HepG2 (cell line): ENCODE measurements at places on chromosomes 11 and 22.

DNA sequence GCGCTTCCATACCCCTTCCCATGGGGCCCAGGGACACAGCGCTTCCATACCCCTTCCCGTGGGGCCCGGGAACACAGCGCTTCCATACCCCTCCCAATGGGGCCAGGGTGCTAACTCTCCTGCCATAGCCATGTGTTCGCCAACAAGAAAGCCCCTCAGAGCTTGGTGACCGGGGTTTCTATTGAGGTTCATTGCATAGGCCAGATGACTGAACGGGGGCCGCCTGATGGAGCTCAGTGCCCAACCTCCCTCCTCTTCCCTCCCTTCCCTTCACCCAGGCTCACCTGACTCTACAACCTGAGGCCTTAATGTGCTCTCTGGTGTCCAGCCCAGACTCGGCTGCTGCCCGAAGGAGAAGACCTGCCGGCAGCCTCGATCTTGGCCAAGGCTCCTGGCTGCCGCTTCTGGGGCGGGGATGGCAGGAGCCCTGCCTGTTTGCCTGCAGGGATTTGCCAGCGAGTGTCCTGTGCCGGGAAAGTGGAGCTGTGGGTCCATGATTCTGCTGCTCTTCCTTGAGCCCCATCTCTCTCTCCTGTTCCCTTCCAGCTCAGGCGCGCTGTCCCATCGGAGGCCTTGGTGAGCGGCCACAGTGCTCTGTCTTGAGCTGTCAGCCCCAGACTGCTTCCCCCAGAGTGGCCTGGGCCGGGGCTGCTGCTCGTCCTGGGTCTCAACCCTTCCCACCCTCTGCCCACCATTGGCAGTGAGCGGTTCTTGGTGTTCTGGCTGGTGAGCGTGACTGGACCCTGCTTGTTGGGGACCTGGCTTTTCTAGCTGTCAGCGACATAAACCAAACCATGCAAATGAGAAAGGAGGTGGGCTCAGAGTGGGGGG lies 267.0 kb downstream of the TBC1D22A start:
- no peak for DNase-seq

DNA sequence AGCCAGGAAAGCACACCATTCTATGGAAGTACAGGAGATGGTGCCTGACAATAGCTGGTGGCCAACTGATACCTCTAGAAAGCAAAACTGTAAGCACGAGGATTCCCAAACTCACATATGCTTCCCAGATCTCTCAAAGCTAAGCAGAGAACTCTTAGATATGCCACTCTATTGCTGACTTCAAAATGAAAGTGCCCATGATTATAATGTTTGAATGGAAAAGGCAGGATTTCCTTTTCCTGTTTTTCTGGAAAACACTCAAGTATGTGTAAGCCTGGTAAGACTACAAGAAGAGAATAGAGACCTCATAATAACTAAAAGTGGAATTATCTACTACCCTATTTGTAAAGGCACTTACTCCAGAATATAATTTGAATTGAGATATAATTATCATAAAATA lies 2.6 kb upstream of the CARD18 start:
- DNase-seq = no peak

- no peak for DNase-seq
Measured at GRCh38 chr11:119161871-119162270, 6.7 kb upstream of the NLRX1 start.

- no peak for DNase-seq
Measured at GRCh38 chr11:14408612-14409011, 49.6 kb upstream of the RRAS2 start.

DNA sequence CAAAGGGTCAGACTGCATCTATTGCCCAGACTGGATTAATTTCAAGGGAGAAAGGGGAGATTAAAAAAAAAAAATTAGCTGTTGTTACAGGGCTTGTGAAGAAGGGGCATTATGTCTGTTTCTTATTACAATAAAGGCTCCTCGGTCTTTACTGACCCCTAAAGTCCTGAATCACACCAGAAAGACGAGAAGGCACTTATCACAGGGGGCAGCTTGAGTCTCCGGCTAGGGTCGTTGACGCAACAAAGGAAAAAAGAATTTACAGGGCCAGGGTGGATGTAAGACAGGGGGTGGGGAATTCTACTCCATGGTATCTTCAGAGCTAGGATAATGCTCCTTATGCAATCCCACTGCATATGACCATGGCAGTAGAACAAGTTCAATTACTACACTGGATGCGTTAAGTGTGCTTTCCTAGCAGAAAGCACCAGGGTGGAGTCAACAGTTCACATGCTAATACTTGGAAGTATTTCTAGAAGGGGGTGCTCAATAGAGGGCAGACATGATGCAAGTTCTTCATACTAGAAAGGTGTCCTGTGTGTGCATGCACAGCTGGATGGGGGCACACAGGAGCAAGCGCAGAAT lies 16.5 kb downstream of the DDX17 start:
- no peak for DNase-seq

GRCh38 chr11:134367781-134368180 lies 36.0 kb downstream of the GLB1L2 start:
- no peak for DNase-seq

GRCh38 chr22:41899992-41900651 lies 14.8 kb downstream of the SHISA8 start:
- no peak for DNase-seq

- DNase-seq = no peak
Measured at GRCh38 chr11:725624-726202, 19.7 kb downstream of the EPS8L2 start.

GRCh38 chr11:84497981-84498411 lies 1129.1 kb downstream of the DLG2 start:
- DNase-seq = no peak

DNA sequence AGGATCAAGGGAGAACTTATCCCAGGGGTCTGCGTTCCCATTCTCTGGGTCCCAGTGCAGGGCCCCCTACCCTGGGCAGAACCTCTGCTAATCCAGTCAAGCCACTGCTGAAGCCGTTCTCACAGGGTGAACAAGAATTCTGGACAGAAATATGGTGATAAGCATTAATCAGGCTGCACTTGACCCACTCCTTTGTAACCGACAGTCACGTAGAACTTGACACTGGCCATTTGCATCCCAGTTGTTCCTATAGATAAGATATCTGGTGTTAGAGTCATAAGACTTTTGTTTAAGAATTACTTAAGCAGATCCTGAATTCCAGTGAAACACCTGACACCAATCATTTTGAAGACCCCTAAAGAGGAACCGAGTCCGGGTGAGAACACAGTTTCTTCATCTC lies 107.5 kb upstream of the THY1 start:
- DNase-seq = no peak

DNA sequence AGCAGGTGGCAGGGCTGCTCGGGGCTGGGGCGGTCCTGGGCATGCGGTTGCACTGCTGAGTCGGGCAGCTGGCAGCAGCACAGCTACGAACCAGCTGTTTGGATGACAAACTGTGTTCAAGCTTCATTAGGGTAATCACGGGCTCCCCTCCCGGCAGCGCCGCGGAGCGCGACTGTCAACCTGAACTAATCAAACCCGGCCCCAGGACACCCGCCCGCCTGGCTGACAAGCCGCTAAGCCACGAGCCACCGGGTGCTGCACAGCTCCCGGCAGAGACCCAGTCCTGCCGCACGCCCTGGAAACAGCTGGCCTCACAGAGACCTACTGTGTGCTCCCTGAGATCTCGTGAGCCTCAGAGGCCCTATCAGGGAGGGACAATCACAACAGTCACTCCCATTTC lies 60.6 kb upstream of the TCF20 start:
- no peak for DNase-seq

DNA sequence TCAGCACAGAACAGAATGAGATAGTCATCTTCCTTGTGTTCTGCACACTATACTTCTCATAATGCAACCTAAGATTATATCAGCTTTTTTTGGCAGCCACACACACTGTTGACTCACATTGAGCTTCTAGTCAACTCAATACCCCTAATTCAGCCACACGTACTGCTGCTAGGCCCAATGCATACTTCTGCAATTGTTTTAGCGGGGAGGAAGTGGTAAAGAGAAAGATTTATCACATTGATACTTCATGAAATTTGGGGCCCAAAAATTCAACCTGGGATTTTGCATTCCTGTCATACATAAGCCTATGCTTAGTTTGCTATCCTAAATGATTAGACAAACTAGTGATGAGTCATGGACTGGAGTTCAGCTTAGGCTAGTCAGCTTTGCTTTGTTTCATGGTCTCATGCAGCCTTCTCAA lies 8.6 kb upstream of the UPB1 start:
- DNase-seq = peak; percentile 44

- DNase-seq = no peak
Measured at GRCh38 chr22:35054064-35054463, 11.9 kb upstream of the ISX start.

DNA sequence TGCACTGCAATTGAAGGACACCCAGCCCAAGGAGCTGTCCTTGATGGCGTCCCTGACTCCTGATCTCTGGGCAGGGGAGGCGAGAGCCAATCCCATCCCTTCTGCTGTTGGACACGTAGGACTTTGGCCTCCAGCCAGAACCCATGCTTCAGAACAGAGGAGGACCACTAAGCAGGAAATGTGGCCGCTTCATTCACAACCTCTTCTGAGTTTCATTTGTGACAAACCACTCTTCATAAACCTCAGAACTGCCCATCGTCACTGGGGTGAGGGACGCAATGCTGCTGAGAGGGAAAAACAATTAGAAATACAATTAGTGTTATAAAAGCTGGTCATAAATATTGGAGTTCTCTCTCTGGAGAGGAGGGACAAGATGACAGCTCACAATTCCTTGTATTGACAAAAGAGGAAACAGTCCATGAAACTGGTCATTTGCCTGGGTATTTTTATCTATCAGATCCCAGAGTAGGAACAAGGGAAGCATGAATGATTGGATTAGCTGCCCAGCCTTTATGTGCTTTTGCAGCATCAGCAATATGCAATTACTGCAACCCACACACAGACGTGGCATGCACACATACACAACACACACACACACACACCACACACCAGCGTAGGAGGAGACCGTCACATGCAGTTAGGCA lies 216.5 kb upstream of the CADM1 start:
- DNase-seq = no peak

GRCh38 chr11:44709966-44710365 lies 16.8 kb upstream of the TSPAN18 start:
- no peak for DNase-seq

GRCh38 chr22:44287121-44287693 lies 25.5 kb downstream of the SHISAL1 start:
- no peak for DNase-seq

DNA sequence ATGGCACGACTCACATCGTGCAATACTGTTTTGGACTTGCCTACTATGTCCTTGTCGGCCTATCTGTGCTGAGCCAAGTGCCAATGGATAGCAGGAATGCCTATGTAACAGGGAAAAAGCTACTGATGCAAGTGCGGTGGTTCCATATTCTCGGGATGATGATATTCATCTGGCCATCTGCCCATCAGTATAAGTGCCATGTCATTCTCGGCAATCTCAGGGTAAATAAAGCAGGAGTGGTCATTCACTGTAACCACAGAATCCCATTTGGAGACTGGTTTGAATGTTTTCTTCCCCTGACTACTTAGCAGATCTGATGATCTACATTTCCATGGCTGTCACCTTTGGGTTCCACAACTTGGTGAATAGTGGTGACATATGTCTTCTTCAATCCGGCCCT lies 20.1 kb downstream of the OOSP3 start:
- DNase-seq = no peak

DNA sequence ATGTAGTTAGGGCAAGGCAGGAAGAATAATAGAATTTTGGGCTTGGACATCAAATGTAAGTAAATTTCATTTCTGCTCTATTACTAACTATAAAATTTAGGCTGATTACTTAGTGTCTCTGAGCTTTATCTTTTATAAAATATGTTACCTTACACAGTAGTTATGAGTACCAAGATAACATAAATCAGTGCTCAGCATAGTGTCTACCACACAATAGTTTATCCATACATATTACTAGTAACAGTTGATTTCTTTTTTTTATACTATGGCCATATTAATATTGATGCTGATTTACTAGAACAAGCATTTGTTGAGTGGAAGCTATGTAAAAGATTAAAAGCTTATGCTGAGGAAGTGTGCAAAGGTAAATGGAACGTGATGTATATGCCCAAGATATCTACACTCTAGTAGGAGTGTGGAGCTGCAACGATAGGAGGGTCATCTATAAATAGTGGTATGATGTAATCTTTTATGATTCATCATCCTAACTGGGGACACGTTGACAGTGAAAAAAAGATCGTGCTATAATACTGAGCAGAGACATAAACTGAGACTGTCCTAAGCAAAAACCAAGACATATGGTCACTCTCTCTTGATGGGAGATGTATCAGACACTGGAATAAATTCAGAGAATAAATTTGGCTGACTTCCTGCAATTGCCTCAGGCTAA lies 8.7 kb upstream of the SLC5A12 start:
- no peak for DNase-seq

DNA sequence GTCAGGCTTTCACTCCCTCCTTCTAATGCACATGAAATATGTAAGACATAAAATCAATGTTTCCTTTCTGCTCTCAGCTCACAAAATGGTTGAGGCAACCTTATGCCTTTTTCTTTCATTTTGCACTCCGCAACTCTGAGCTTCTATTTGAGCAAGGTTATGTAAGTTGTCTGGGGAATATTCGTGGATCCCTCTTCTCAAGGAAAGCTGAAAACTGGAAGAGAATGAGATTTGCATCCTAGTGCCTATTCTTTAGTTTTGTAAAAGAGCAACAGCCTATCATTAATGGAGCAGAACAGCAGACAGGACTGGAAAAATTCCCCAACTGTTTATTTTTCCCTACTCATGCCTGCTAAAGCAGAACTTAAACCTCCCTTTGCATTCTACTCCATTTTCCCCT lies 141.7 kb downstream of the FAM76B start:
- DNase-seq = no peak

- DNase-seq = no peak
Measured at GRCh38 chr11:132430429-132431062, 1060.1 kb downstream of the NTM start.

DNA sequence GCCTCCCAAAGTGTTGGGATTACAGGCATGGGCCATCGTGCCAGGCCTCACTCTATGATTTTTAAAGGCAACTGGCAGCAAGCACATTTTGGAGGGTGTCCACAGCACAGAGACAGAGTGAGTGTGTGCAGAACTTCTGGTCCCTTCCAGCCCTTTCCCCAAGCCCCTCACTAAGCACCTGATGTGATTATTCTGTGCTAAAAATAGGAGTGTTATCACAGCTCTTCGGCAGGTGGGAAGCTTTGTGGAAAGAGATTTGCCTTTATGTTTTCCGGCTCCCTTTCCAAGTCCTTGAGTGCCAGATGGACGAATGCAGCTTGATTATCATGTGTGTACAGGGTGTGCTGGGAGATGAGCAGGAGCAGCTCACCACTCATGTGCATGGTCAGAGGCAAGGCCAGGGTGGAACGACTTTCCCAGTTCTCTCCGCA lies 310.8 kb downstream of the DDX10 start:
- no peak for DNase-seq

DNA sequence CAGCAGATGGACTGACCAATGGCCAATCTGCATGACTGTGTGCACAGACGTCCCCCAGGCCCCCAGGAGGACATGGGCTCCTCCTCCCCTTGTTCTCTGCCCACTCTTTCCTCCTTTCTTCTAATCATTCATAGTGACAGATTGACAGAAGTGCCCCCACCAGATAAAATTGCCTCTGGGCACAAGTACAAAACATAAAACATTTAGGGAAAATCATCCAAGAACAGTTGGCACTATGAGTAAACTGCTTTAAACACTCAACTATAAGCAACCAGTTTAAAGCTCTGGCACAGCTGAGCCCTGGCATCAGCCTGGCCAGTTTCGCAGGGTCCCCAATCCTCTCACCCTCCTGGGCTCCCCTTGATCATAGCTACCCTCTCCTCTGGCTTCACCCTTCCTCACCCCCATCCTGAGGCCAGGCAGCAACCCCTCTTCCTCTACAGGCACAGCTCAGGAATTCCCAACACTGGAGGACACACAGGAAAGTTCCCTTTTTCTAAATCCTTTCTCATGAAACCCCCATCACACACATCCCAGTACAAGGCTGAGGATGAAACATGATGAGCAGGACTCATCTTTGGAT lies 232.9 kb downstream of the BUD13 start:
- DNase-seq = no peak
